ENCODE measurements at places on chromosomes 7 and 10.
A peak's percentile ranks its signal among the peaks of the same experiment; 100 is the strongest.

GRCh38 chr7:44894888-44895580 lies 9.7 kb upstream of the PURB start:
- DNase-seq: peak; percentile 8

DNA sequence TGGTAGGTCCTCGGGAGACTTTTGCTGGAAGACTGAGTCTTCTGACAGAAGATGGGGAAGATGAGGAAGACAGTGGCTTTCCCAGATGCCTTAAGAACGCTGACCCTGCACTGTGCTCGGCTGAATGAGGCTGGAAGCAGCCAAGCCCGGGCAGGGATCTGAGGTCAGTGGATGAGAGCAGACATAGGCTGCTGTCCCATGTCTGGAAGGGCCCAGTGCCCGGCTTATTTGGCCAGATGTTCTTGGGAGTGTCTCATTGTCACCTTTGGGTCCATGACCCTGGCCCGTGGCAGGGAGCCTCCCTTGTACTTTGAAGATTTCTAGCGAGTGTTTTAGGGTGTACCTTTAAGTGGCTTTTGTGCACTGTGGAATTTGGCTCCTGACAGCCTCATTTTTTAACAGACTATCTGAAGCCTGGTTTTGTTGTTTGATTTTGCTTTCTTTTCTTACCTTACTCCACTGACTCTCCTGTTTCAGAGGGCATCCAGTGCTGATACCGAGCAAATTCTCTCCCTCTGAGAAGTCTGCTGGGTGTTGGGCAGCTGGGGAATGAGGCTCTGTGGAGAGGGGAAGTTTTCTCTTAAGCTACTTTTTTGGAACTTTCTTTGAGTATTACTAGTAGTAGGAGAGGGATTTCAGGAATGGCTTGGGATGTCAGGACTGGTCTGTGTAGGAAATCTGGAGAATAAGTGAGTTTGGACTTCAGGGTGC lies 61.4 kb downstream of the CREB5 start:
- DNase-seq: no peak

DNA sequence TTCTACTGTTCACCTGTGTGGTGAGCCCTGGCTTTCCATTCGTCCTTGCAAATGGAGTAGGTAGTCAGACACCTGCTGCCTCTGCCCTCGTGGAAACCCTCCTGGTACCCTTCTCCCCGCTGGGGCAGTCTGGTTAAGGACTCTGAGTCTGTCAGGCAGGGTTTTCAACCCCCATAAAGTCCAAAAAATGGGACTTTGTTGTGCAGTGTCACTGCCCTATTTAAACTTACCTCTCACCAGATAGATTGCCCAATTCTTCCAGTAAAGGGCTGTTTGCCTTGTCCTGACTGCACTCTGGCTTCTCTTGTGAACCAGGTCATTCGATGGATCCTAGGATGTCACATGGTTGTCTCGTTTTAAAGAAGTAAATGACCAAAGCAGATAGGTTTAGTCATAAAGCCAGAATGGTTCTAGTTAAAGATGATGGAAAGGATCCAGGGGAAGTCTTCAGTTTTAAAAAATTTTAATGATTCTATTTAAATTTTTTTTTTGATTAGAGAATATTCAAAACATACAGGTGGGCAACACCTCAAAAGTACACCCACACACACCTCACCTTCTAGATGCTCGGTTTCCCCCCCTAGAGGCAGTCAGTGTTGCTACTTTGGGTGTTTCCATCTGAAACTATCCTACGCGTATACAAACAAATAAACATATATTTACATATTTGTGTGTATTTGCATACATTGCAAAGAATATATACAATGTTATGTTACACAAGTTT lies 22.0 kb downstream of the TMEM176B start:
- DNase-seq: no peak

- no peak for DNase-seq
Measured at GRCh38 chr7:117250245-117250644, 72.6 kb downstream of the WNT2 start.

GRCh38 chr7:127916735-127917134 lies 114.5 kb downstream of the LRRC4 start:
- DNase-seq: no peak

DNA sequence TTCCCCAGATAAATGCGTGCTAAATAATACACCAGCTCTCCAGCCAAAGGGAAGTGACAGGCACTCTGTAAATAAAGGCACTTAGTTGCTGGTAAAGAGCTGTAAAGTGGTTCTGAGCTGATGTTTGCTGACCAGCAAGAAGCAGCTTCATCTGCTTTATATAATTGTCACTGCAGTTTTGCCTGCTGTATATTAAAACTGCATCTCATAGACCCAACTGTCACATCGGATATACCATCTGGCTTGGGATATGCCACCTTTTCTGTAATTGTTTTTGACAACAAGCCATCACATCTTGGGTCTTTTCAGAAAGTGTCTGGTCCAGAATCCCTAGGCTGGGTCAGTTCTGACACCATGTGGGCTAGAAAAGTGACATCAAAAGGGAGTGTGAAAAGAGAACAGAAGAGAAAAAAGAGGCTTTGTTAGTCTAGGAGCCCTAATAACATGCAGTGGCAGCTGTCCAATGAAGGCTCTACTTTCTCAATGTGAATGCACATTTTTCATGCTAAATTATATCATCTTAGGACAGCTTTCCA lies 697.6 kb downstream of the KCNMA1 start:
- no peak for DNase-seq

GRCh38 chr10:132650611-132651250 lies 113.1 kb downstream of the INPP5A start:
- no peak for DNase-seq

GRCh38 chr10:99431190-99431760 lies 851 bp upstream of the GOT1 start:
- DNase-seq: peak; percentile 30
